ENCODE measurements at places on chromosomes 6 and 20.

- no peak for DNase-seq
Measured at GRCh38 chr6:167831281-167831828, 4.6 kb downstream of the AFDN start.

GRCh38 chr6:50846852-50847155, 28.1 kb downstream of the TFAP2B start:
- no peak for DNase-seq

GRCh38 chr6:107323133-107323785, 136.1 kb downstream of the PDSS2 start:
- DNase-seq = no peak

DNA sequence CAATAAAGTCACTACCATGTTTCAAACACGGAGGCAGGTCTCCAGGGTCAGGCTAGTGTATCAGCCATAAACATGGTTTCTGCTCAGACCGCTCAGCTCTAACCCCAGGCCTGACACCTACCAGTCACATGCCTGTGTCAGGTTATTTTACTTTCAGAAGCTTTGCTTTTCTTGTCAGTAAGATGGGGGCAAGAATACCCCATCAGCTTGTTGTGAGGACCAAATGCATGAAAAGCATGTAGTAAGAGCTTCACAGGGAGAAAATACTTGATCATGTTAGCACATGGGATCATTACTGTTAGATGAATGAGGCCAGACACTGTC, 65.2 kb upstream of the PIM1 start:
- no peak for DNase-seq
